SHP77 (cell line): ENCODE measurements at places on chromosomes 13 and 19.

- DNase-seq, result peak; percentile 5
Observed at GRCh38 chr19:49808711-49809159, 4.4 kb downstream of the FUZ start.

DNA sequence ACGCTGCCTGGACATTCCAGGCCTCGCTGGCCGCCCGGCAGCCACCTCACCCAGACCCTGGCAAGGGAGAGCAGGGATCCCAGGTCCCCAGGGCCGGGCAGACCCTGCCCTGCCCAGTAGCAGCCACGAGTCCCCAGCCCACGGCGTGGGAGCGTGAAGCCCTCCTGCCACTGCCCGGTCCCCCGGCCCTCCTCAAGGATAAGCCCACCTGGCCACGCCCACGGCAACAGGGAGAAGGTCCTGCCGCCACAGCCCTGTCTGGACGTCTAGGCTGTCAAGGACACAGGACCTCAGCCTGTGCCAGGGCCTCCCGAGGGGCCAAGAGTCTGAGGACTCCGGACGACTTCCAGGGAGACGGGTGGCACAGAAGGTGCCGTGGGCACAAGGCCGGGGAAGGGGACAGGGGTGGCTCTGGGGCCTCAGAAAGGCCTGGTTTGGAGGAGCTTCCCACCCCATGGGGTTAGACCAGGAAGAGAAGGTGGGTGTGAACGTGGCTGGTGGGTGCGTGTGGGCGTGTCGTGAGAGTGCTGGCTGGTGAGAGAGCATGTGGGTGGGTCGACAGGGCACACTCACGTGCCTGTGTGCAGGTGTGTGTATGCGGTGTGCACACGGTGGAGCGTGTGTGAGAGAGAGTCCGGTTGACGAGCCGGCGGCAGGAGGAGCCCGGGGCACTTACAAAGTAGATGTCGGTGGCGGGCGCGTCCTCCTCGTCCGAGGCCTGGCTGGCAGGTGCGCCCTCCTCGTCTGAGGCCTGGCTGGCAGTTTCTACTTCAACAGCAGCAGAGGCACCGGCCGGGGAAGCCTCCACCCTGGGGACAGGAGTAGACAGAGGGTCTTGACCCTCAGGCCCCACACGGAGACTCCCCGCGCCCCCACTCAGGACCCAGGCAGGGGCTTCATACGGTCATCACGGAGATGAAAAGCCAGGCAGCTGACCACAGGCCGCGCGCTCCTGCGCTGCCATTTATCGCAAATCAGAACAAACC lies 11.9 kb upstream of the CACTIN start:
- DNase-seq, result no peak

DNA sequence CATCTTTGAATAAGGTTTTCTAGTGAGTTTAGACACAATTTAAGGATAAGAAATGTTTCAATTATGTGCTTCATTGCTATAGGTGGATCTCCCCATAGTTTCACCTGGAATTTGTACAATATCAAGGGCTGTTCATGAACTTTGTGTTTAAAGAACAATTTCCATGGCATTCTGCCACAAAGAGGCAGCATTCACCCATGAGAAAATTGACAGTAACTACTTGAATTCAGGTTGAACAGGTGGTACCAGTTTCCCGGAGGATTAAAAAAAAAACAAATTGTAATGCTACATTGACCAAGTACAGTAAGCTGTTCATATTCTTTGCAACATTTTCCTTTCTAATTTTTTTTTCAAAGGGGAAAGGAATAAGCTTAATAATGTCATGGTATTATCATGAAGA lies 9.1 kb downstream of the SLITRK5 start:
- peak; percentile 76 for DNase-seq

DNA sequence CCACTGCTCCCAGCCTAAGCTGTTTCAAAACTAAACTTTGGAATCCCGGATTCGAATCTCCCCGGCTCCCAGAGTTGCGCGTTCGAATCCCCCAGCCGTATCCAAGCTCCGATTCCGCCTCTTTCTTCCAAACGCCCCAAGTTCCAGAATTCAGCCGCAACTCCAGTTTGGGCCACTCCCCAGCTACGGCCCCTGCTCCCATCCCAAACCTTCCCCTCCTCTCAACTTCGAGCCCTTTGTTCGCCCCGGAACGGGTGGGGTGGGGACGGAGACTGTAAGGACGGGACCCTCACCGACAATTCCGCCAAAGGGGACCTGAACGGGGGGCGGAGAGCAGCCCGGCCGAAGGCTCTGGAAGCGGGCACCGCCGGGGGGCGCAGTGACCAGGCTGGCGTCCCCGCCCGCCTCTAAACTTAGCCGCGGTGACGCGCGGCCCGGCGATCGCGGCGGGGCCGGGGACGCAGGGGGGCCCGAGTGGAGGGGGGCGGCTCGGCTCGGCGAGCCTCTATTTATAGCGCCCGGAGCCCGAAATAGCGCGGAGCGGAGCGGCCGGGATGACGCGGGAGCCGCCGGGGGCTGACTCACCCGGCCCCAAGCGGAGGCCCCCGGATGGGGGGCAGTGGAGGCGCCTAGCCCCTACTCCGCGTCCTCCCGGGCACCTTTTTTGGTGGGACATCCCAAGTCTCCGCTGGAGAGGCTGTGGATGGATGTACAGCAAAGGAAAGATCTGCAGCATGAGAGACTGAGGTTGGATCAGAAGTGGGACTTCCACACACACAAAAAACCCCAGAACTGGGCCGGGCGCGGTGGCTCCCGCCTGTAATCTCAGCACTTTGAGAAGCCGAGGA lies 4.9 kb upstream of the ERCC1 start:
- DNase-seq, result no peak

GRCh38 chr13:110254751-110255553 lies 52.0 kb downstream of the COL4A1 start:
- no peak for DNase-seq

DNA sequence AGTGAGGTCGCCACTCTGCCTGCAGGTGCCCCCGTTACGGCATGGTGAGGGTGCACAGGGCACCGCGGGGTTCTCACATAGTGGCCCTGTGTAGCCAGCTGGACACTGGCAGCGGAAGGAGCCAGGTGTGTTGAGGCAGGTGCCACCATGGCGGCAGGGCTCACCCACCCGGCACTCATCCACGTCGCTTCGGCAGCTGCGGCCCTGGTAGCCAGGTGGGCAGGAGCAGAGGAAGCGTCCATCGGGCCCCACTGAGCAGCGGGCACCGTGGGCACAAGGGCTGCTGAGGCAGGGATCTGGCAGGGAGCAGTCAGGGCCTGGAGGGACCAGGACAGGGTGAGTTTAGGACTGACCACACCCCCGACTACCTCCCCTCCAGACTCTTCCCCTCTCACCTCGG lies 8.8 kb downstream of the NOTCH3 start:
- no peak for DNase-seq

GRCh38 chr19:19559931-19560330 lies 21.9 kb downstream of the CILP2 start:
- DNase-seq, result no peak

DNA sequence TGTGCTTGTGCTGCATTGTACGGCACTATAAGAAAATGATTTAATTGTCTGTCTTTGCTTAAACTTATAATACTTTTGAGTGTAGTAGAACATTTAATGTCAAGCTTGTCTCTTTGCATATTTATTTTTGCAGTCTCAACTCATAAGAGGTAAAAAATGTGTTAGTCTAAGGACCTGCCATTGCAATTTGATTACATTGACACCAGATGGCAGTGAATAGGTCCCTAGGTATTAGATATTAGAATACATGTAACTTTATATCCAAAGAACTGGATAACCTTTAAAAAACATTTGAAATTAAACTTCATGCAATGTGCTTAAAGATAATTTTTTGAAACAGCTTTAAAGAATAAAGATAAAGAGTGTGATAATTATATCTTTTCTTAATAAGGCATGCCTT lies 1421.3 kb downstream of the OLFM4 start:
- no peak for DNase-seq

DNA sequence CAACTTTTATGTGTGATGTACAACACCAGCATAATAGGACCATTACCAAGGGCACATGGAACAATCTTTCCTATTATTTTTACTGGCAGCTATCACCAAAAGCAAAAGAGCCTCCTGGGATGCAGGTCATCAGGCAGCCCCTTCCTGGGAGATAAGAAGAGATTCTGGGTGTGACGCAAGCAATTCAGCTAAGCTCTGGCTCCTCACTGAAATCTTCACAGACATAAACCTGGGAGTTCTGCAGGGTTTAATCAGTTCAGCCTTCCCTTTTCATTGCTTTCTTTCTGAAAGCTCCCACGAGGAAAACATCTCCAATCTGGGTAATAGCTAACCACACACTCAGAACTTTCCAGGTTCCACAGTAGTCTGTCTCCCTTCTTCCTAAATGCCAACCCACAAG lies 341.1 kb downstream of the ENOX1 start:
- no peak for DNase-seq

DNA sequence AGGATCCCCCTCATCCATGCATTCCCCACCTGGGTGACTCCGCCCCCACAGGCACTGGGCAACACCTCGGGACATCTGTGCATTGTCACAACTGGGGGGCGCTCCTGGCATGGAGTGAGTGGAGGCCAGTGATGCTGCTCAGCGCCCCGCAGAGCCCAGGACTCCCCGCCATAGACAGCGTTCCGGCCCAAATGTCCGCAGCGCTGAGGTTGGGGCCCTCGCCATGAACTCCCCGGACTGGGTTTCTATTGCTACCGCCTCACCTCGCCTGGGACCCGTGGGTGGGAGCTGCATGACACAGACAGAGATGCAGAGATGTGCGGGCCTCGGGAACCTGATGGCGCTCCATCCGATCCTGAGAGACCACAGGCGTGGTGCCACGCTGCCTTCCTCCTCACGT lies 4.6 kb downstream of the FZR1 start:
- DNase-seq, result no peak

- no peak for DNase-seq
Observed at GRCh38 chr13:44044547-44045179, 165.0 kb downstream of the LACC1 start.

- DNase-seq, result no peak
Observed at GRCh38 chr19:2476451-2477140, 669 bp downstream of the GADD45B start.

DNA sequence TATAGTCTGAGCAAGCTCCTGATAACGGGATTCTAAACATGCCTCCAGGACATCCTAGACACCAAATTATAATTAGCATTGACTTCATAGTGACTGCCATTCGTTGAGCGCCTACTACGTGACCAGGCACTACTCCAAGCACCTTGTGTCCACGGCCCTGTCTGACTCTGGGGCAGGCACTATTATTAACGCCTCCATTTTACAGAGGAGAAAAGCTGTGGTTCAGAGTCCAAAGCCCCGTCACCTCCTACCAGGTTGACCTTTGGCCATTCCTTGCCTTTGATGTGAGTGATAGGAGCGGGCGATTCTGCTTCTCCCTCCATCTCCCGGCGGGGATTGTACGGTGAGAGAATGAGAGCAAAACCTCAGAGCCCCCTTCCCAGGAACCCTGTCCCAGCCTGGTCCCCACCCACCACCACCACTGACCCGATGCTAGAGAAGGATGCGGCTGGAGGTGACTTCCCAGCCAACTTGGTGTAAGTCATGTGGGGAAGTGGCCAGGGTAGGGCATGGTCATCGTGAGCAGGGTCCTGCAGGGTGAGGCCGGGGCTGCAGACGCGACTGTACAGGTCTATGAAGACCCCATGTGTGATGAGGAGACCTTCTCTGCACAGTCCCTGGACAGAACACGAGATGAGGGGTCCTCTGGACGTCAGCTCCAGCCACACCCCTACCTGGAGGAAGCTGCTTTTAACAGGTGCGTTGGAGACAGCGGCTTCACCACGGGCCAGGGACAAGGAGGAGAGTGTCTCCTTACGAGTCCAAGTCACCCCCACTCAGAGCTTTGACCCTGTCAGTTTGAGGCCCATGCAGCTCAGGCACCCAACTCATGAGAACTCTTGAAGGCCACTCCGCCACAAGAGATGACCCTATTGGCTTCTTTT lies at the start of gene IGSF23:
Gene IGSF23 (plus strand): TSS at position 269 of the 884 bp plus-strand sequence. CDS start 83 bp downstream, at position 352.
- no peak for DNase-seq

DNA sequence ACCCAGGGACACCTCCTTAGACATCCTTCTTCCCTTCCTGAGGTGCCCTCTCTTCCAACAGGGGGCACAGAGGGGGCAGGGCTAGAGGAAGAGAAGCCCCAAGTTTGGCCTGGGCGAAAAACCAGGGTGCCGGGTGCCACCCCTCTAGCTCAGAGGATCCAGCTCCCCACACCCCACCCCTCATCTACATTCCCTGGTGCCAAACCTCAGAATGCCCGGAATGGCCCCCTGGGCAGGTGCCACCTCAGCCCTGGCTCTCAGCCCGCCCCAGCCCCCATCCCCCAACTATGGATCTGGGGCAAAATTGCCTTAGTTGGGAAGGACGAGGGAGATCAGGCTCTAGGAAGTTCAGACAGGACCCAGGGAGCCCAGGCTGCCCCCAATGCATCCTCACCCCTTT lies 2.0 kb downstream of the CNN1 start:
- no peak for DNase-seq

- DNase-seq, result peak; percentile 84
Observed at GRCh38 chr13:111460548-111461444, 140.4 kb downstream of the TEX29 start.

- no peak for DNase-seq
Observed at GRCh38 chr19:23769691-23770468, 11.2 kb upstream of the ZNF681 start.

GRCh38 chr13:26517936-26518335 lies 39.5 kb upstream of the WASF3 start:
- no peak for DNase-seq

- no peak for DNase-seq
Observed at GRCh38 chr19:1091544-1092175, 3.5 kb downstream of the POLR2E start.

GRCh38 chr19:14565298-14565679 lies 6.6 kb downstream of the NDUFB7 start:
- no peak for DNase-seq

- no peak for DNase-seq
Observed at GRCh38 chr13:109816112-109816807, 29.9 kb upstream of the IRS2 start.

- DNase-seq, result no peak
Observed at GRCh38 chr19:40611900-40612698, 10.9 kb downstream of the LTBP4 start.

DNA sequence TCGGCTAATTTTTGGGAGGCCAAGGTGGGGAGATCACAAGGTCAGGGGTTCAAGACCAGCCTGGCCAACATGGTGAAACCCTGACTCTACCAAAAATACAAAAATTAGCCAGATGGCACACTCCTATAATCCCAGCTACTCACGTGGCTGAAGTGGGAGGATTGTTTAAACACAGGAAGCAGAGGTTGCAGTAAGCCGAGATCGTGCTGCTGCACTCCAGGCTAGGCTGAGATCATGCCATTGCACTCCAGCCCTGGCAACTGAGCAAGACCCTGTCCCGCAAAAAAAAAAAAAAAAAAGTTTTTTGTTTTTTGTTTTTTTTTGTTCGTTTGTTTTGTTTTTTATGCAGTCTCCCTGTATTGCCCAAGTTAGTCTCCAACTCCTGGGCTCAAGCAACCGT lies 21.2 kb downstream of the MAST1 start:
- no peak for DNase-seq

- DNase-seq, result no peak
Observed at GRCh38 chr13:48161530-48162179, 66.8 kb upstream of the MED4 start.

GRCh38 chr19:46713781-46714443 lies 3.0 kb downstream of the PRKD2 start:
- peak; percentile 82 for DNase-seq

GRCh38 chr13:71799324-71799723 lies 67.7 kb downstream of the DACH1 start:
- DNase-seq, result no peak

- no peak for DNase-seq
Observed at GRCh38 chr13:85255978-85256377, 543.2 kb downstream of the SLITRK6 start.

- DNase-seq, result no peak
Observed at GRCh38 chr19:55041627-55042343, 3.7 kb upstream of the GP6 start.

GRCh38 chr19:13056052-13056660 lies 46.5 kb downstream of the LYL1 start:
- no peak for DNase-seq

GRCh38 chr13:91017669-91018053 lies 329.8 kb upstream of the MIR17HG start:
- DNase-seq, result peak; percentile 35
